ENCODE measurements at places on chromosomes 1 and 21. TPM values are rescaled to one million over a fixed set of nuclear protein-coding genes. Genes with fewer than 3 reads are reported as not detected.
A peak's percentile ranks its signal among the peaks of the same experiment; 100 is the strongest.

GRCh38 chr1:115748401-115749150 is 19.9 kb downstream of the CASQ2 start:
- no peaks in the 10 kb centered on the region for H3K27me3 ChIP-seq
- no peak overlapping the region for H3K27ac ChIP-seq
- H3K4me1 ChIP-seq: 0 out of 2 replicates have a peak, but pooled peaks cover 4% of the 10 kb centered on the region
- no peaks in the 10 kb centered on the region for H3K36me3 ChIP-seq
- DNase-seq: no peak
- no peak overlapping the region for H3K4me3 ChIP-seq

DNA sequence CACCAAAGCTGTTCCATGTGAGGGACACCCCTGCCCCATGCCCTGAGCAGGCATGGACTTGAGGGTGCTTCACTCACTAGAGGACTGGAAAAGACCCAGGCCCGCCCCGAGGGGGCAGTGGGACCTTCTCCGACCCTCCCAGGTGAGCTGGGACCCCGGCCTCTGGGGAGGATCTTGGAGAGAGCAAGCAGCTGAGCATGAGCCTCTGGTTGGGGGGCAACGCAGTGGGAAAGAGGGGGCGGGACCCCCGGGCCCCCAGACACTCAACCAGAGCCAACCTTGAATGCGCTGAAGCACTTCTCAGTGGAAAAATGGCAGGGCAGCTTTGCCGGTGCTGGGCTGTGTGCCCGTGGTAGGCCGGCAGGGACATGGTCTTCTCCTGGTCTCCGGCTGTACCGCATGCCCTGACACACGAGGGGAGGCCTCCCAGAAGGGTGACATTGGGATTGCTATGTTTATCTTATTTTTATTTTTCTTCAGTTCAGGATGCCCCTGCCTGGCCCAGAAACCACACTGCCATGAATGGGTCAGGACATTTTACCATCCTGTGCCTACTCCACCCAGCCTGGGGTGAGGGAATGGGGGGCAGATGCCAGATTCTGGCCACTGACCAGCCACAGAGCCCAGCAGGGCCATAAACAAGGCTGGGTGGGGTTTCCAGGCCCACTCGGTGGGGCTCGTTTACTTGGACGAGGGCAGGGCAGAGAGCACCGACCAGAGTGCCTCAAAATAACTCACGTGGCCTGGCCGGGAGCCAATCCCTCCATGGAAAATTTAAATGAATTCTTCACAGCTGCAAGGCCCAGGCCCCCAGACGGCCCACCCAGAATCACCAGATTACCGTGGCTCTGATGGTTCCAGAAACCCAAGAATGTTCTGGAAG is 17.2 kb upstream of the LAPTM5 start:
- H3K27me3 ChIP-seq: no peaks in the 10 kb centered on the region
- DNase-seq: no peak
- no peak overlapping the region for H3K27ac ChIP-seq
- no peak overlapping the region for H3K4me3 ChIP-seq

DNA sequence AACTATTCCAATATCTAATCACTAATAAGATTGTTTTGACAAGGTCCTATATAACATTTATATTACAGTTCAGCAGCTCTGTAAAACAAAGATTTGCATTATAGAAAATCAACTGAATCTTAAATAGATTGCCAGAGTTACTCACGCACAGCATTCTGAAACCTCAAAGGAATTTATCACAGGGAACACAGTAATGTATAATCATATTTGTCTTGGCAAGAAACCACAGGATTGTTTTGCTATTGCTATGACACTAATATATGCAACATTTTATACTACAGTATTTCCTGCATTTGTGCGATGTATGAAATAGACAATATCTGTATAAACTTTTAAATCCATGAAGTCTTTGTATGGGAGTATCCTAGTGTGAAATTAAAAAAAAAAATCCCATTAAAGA is 101.4 kb downstream of the PLPPR5 start:
- H3K27me3 ChIP-seq: no peaks in the 10 kb centered on the region
- no peak overlapping the region for H3K4me3 ChIP-seq
- no peaks in the 10 kb centered on the region for H3K4me1 ChIP-seq

DNA sequence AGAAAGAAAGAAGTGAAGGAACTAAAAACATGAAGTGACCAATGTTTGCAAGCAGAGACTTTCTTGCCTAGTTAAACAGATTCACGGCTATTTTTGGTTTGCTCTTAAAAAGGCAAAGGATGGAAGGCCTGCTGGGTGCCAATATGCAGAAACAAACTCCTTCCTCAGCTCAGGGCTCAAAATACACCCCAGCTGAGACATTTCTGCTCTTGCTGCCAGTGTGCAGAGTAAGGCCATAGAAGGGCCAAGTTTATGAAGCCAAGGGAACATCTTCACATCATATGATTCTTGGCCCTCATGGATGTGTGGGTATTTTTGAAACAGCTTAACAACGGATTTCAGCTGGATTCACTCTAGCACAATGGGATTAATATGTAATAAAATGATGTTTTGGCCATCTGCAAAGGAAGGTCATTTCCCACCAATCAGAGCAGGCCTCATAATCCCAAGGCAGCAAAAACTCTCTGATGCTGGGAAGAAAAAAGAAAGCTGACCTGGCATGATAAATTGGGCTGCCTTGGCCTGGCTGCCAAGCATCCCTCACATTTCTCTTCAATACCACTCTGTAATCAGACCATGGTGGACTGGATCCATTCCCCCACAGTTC is 70.7 kb downstream of the CAPZB start:
- peaks cover 12% of the 10 kb centered on the region for H3K4me1 ChIP-seq
- H3K27ac ChIP-seq: 0 out of 2 replicates have a peak overlapping the region, but pooled peaks have one; percentile 42
- no peaks in the 10 kb centered on the region for H3K27me3 ChIP-seq
- H3K36me3 ChIP-seq: peaks cover 7% of the 10 kb centered on the region

GRCh38 chr1:20884513-20884912 is 97.4 kb upstream of the HP1BP3 start:
- DNase-seq: no peak
- no peak overlapping the region for H3K27ac ChIP-seq
- H3K4me3 ChIP-seq: no peak overlapping the region

DNA sequence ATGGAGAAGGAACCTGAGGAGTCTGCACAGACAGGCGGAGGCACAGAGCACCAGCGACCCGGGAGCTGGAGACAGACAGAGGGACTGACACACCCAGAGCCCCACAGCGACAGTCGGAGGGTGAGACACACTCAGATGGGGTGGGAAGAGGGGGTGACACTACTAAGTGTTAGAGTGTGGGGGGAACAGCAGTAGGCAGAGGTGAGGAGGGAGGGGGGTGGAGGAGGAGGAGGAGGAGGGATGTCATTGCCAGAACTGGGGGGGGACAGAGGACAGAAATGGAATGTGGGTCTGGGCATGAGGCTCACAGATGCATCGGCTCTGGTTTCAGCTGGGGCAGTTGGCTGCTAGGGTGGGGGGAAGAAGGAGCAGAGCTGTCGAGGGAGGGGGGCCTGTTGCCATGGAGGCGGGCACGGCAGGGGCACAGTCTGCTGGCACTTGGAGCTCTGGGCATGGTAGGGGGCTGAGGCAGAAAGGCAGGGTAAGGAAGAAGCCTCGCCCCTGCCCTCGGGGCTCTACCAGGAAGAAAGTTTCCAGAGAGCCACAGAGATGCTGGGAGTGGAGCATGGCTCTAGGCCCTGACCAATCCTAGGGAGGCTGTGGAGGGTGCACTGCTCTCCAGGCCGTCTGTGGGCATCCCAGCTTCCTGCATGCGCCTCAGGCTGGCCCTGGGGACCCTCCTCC is 37.3 kb downstream of the AHDC1 start:
- H3K4me3 ChIP-seq: no peak overlapping the region
- H3K27me3 ChIP-seq: no peaks in the 10 kb centered on the region
- H3K4me1 ChIP-seq: peaks cover 71% of the 10 kb centered on the region
- 0 out of 2 replicates have a peak overlapping the region, but pooled peaks have one; percentile 63 for H3K27ac ChIP-seq

DNA sequence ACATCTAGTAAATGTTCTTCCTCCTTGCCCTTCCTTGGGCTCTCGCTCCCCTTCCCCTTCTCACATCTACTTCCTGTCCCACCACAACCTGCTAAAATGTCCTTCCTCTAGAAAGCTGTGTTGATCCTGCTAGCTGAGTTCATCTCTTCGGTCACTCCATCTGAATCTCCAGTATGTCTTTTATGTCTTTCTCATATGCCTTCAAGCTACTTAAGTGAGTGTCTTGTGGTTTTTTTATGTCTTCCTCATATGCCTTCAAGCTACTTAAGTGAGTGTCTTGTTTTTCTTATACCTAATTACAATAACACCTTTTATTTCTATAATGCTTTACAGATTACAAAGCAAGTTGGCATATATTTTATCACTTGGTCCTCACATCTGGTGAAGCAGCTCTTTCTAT is 33.9 kb downstream of the CSF1 start:
- no peaks in the 10 kb centered on the region for H3K27me3 ChIP-seq
- no peak overlapping the region for H3K27ac ChIP-seq
- H3K36me3 ChIP-seq: no peaks in the 10 kb centered on the region
- DNase-seq: no peak

DNA sequence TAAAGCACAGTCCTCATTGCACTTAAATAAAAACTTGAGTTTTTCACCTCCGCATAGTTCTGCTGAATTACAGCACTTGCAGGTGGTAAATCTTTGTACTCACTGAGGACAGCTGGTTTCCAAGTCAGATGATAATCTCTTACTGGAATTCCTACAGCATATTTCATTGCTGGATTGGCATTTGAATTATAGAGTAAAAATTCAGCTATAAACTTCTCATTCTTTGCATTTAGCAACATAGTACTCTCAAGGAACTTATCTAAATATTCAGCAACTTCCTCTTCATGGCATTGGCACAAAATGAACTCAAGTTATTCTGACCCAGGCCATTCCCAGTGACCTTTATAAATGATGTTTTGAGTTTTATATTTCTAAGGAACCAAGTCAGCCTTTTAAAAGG is 23.4 kb downstream of the GORAB start:
- no peak overlapping the region for H3K4me3 ChIP-seq
- DNase-seq: no peak
- no peaks in the 10 kb centered on the region for H3K27me3 ChIP-seq
- no peak overlapping the region for H3K27ac ChIP-seq
- peaks cover 5% of the 10 kb centered on the region for H3K4me1 ChIP-seq

GRCh38 chr1:171661076-171661650 is 8.7 kb upstream of the MYOC start:
- DNase-seq: peak; percentile 32
- H3K4me3 ChIP-seq: no peak overlapping the region
- H3K27ac ChIP-seq: peak overlapping the region; percentile 17

GRCh38 chr1:181023265-181024057 is 791 bp upstream of the STX6 start:
- H3K4me1 ChIP-seq: peaks cover 19% of the 10 kb centered on the region
- no peaks in the 10 kb centered on the region for H3K36me3 ChIP-seq
- DNase-seq: no peak
- no peaks in the 10 kb centered on the region for H3K27me3 ChIP-seq
- H3K4me3 ChIP-seq: peak overlapping the region; percentile 99

- H3K4me1 ChIP-seq: peaks cover 61% of the 10 kb centered on the region
- peak; percentile 66 for DNase-seq
- no peaks in the 10 kb centered on the region for H3K36me3 ChIP-seq
- peak overlapping the region; percentile 57 for H3K4me3 ChIP-seq
Measured at GRCh38 chr21:41761211-41761933, 5.5 kb downstream of the RIPK4 start.

DNA sequence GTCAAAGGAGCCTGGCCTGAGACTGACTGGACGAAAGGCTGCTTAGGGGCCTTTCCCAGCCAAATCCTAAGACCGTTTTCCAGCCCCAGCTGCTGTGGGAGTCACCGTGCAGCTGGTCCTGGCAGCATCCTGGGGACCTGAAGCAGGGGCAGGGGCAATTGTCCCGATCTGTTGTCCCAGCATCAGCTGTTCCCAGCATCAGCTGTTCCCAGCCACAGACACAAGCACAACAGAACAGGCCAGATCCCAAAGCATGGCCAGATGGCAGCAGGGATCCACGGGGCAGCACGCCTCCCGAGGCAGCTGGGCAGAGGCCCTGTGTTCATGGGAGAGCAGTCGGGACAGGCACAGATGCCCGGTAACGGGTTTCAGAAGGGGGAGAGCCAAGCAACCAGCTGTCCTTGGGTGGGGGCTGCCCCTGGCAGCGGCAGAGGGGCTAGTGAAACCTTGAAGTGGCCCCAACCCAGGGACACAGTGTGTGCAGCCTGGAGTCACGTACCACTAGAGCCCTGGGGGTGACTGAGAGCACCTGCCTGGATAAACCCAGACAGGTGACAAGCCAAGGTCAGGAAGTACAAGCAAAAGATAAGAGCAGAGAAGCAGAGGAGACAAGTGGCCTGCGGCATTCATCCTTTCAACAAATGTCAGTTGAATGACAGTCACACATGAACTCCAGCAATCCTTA is 13.3 kb downstream of the CELA2B start:
- DNase-seq: no peak
- H3K27ac ChIP-seq: no peak overlapping the region
- H3K36me3 ChIP-seq: no peaks in the 10 kb centered on the region
- no peak overlapping the region for H3K4me3 ChIP-seq
- no peaks in the 10 kb centered on the region for H3K27me3 ChIP-seq

DNA sequence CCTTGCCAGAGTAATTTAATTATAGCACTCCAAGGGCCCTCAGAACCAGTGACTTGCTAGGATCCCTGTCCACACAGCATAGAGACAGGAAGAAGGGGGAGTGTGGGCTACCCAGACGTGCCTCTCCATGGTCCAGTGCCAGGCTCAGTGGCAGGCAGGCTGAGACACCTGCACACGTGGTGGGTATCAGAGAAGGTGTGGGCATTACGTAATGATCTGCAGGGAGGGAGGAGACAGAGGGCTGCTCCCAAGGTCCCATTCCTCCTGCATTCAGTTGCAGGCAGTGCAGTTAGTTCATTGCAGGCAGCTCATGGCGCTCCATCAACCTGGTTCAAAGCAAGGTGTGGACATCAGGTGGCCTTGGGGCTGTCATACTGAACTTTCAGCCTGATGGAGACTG is 49.9 kb downstream of the C8B start:
- no peaks in the 10 kb centered on the region for H3K27me3 ChIP-seq
- no peak overlapping the region for H3K27ac ChIP-seq
- DNase-seq: no peak
- no peak overlapping the region for H3K4me3 ChIP-seq

GRCh38 chr21:45430521-45431501 is 25.8 kb downstream of the COL18A1 start:
- DNase-seq: peak; percentile 81
- no peaks in the 10 kb centered on the region for H3K27me3 ChIP-seq
- H3K4me1 ChIP-seq: peaks cover 21% of the 10 kb centered on the region
- peak overlapping the region; percentile 91 for H3K27ac ChIP-seq
- peak overlapping the region; percentile 26 for H3K4me3 ChIP-seq

- no peaks in the 10 kb centered on the region for H3K36me3 ChIP-seq
- no peak overlapping the region for H3K4me3 ChIP-seq
- H3K27ac ChIP-seq: no peak overlapping the region
- DNase-seq: no peak
- H3K27me3 ChIP-seq: no peaks in the 10 kb centered on the region
Measured at GRCh38 chr1:204223129-204223860, 9.5 kb upstream of the GOLT1A start.

GRCh38 chr21:26194811-26195251 is 24.3 kb upstream of the APP start:
- no peaks in the 10 kb centered on the region for H3K36me3 ChIP-seq
- H3K4me1 ChIP-seq: no peaks in the 10 kb centered on the region
- H3K27me3 ChIP-seq: no peaks in the 10 kb centered on the region
- H3K4me3 ChIP-seq: no peak overlapping the region

GRCh38 chr1:192860478-192861185 is 51.8 kb downstream of the RGS2 start:
- H3K36me3 ChIP-seq: no peaks in the 10 kb centered on the region
- DNase-seq: peak; percentile 8

MYCL gene
- 8.2 TPM for polyA plus RNA-seq

CD1E gene
- polyA plus RNA-seq: not detected

CDK18 gene
- 17.3 TPM for polyA plus RNA-seq

LCE2B gene
- not detected for polyA plus RNA-seq

LRRIQ3 gene
- 1.0 TPM for polyA plus RNA-seq

NBPF8 gene
- polyA plus RNA-seq: 0.97 TPM

CLCNKB gene
- 1.6 TPM for polyA plus RNA-seq

ABCB10 gene
- 3.7 TPM for polyA plus RNA-seq

CELA3A gene
- polyA plus RNA-seq: not detected

Data from GM23338 (cell line).